NCI-H2107 (cell line): ENCODE measurements at places on chromosomes 5 and 9.

- no peak for DNase-seq
Measured at GRCh38 chr5:160152901-160153300, 33.7 kb upstream of the PWWP2A start.

DNA sequence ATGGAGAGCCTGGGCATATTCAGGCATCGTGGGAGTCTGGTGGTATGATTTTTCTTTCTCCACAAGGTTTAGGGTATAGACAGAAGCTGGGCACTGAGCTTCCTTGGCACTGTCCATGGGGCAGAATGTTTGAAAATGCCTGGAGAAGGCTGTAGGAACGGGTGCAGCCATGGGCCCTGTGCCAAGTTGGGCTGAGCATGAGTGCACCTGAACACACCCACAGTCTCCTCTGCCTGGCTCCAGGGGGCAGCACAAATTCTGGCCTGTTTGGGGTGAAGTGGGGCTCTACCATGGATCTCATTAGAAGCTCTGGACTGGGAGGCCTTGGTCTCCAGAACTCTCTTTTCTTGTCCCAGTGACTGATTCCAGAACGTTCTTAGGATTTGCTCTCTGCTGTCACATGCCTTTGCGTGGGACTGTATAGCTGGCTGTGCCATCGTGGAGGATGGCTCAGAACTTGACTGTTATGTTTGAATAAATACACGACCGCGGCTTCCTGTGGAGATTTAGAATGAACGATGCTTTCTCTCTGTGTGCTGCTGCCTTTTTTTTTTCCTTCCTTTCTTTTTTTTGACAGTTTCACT is 229.8 kb downstream of the FANCC start:
- DNase-seq = no peak

GRCh38 chr5:39624890-39625289 is 200.1 kb upstream of the DAB2 start:
- DNase-seq = no peak

DNA sequence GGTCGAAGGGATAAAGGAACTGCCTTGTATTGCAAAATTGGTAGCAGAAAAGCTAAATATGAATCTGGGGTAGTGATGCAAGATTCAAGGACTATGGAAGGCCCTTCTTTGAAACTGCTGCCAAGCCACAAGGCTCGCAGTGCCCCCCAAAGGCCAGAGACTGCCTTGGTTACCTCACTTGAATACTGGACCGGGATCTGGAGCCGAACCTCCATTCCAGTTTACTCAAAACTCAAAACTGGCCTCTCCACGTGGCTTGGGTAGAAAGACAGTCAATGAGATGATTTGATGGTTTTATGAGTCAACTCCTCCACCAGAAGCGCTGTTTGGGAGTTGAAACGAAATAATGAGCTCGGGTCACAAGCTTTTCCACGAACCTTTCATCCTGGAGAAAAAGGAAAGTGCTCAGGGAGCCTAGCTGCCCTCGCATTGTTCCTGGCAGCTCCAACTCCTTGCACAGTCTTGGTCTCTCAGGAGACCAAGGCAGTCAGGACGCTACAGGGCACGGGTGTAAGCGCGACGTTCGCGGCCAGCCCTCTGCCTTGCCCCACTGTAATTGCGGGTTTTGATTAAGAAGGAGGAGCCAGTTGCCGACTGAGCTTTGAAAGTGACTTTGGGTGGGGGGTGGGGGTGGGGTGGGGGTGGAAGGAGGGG is 2.8 kb downstream of the ST8SIA4 start:
- DNase-seq = no peak

- no peak for DNase-seq
Measured at GRCh38 chr9:22084336-22085035, 75.4 kb upstream of the CDKN2B start.

GRCh38 chr5:148352696-148353095 is 17.3 kb downstream of the SPINK9 start:
- DNase-seq = no peak

DNA sequence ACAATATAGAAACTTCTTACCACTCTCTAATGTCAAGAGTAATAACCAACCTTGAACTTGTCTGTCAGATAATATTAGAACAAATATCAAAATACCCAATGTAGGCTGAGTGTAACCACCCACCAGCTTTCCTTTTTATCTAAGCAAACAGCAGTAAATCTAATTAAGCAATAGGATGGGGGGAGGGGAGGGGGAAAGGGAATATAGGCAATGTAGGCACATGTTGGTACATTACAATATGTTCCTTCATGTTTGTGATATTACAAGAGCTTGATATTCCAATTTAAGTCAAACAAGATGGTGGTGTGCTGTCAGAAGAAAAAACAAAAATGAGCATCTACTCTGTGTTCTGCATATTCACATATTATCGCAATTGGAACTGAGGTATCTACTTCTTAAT is 158.2 kb downstream of the DENND1A start:
- no peak for DNase-seq
